ENCODE measurements at places on chromosomes 16 and 17. TPM values are rescaled to one million over a fixed set of nuclear protein-coding genes. Genes with fewer than 3 reads are reported as not detected.

DNA sequence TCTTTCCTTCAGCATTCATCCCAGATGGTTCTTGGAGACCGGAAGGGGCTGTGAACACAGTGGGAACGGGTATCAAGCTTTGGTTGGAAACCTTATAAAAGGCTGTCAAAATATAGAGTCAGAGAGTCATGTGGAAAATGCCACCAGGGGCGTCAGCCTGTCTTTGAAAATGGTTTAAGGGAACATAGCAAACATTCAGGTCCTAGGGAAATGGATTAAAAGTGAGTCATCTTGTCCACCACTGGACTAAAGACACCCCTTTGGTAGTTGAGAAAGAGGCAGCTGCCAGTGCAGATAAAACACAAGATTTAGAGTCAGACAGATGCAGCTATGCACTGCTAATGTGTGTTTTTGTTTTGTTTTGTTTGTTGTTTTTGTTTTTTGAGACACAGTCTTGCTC lies 47.8 kb upstream of the BCO1 start:
- no peak overlapping the region for H3K27ac ChIP-seq
- peaks cover 2% of the 10 kb centered on the region for H3K4me1 ChIP-seq
- no peak for DNase-seq
- no peak overlapping the region for H3K4me3 ChIP-seq
- peaks cover 33% of the 10 kb centered on the region for H3K27me3 ChIP-seq

DNA sequence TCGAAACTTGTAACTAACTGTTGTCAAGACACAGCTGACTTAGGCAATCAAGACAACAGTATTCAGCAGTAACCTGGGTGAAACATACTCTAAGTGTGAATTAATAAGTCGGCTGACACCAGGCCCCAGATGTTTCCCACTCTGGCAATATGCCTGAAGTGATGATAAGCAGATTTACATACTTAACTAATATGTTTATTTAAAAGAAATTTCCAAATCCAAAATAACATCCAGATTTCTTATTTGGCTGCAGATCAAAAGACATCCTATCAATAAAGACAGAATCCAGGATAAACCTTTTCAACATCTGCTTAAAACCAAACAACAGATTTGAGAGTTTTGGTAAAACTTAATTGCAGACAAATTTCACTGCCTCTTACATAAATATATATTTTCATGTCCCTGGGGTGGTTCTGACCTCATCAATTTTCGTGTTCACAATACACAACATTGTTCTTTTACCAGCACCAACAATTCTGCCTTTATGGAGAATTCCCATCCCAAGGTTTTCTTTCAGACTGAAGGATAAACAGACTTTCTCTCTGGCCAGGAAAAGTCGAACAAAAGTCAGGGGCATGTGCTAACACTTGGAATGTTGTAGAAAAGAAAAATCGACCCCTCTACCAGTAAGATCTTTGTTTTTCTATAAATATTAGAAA lies 45.1 kb upstream of the TOX3 start:
- H3K4me1 ChIP-seq, result no peaks in the 10 kb centered on the region
- no peaks in the 10 kb centered on the region for H3K36me3 ChIP-seq
- H3K27ac ChIP-seq, result no peak overlapping the region
- no peak for DNase-seq
- H3K4me3 ChIP-seq, result no peak overlapping the region
- no peaks in the 10 kb centered on the region for H3K27me3 ChIP-seq

DNA sequence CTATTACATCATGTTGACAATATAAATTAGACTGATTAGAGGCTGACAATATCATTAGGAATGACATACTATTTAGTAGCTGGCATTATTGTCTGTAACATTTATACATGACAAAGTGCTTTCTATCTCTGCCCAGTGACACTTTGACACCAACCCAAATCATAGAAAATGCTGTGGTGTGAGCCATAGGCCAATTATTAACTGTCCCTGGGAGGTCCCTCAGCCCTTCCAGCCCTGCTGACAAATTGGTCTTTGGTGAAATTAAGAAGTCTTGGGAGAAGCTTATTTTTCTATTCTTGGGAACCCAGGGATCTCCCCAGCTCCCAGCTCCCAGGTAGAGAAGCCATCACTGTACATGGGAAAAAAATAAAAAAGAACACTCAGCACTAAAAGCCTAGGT lies 179.6 kb downstream of the AIPL1 start:
- H3K27ac ChIP-seq, result no peak overlapping the region
- no peak overlapping the region for H3K4me3 ChIP-seq
- DNase-seq, result no peak
- H3K27me3 ChIP-seq, result peaks cover 65% of the 10 kb centered on the region
- H3K36me3 ChIP-seq, result no peaks in the 10 kb centered on the region

GRCh38 chr17:68169840-68170239 lies 78.0 kb upstream of the AMZ2 start:
- no peak overlapping the region for H3K27ac ChIP-seq
- H3K4me1 ChIP-seq, result peaks cover 7% of the 10 kb centered on the region
- H3K27me3 ChIP-seq, result no peaks in the 10 kb centered on the region
- DNase-seq, result no peak
- H3K36me3 ChIP-seq, result no peaks in the 10 kb centered on the region

GRCh38 chr17:69084911-69085310 lies 24.2 kb upstream of the ABCA9 start:
- no peak for DNase-seq
- no peak overlapping the region for H3K27ac ChIP-seq
- peaks cover 2% of the 10 kb centered on the region for H3K36me3 ChIP-seq
- H3K27me3 ChIP-seq, result no peaks in the 10 kb centered on the region

EVPLL gene
- not detected for total RNA-seq

PYDC1 gene
- total RNA-seq, result not detected
